DMS153 (cell line): ENCODE measurements at places on chromosomes 4 and X.

DNA sequence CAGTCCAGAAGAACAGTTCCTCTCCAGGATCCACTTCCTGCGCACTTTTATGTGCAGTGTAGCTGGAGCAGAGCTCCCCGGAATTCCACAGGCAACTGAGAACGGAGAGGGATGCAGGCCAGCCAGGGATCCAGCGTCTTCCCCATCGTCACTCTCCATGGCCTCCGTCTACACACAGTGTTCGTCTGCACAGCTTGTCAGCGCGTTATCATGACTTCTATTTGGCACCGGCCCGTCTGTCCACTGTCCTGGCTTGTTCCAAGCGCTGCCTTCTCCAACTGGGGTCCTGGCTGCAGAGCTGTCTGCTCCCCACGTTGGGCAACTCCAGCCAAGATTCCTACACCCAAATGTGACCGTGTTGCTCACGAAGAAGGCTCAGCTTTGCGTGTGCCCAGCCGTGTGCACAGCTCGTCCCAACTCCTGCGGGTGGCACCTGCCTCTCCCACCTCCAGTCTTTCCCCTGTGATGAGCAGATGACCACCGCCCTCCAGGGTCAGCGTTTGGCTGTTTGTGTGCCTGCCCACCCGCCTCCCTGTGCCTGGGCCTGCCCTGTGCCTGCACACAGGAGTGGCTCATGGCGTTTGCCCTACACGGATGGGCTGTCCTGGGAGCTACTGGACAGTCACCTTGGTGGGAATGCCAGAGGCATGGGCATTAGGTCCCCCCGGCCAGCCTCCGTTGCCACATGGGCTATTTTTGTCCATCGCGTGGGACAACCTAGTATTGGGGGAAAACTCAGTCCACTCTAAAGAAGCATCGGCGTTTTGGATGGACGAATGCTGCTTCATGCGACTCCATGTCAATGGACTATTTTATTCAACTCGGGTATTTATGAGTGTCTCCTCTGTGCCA, 2.2 kb upstream of the CTBP1 start:
- no peak for DNase-seq

DNA sequence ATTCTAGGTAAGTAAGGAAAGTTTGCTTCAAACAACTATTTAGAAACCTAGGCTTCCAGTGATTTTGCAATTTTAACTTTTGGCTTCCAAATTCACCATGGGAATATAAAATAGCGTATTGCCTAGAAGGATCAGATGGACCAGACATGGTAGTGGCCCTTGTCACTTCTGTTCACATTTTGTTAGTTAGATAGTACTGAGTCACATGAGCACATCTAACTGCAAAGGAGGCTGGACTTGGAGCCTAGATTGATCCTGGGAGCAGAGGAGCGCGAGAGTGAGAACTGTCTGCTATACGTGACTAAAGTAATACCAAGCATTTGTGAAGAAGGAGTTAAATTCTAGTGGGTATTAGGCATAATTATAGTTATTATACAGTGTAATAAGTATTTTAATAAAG, 102.4 kb downstream of the ARHGAP24 start:
- DNase-seq = no peak

DNA sequence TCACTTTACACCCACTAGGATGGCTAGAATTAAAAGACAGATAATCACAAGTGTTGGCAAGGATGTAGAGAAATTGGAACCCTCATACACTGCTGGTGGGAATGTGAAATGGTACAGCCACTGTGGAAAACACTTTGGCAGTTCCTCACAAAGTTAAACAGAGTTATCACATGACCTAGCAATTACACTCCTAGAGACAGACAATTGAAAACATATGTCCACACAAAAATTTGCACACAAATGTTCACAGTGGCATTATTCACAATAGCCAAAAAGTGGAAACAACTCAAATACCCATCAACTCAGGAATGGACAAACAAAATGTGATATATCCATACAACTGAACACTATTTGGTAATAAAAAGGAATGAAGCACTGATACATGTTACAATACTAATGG, 5.7 kb downstream of the ZNF280C start:
- DNase-seq = no peak

DNA sequence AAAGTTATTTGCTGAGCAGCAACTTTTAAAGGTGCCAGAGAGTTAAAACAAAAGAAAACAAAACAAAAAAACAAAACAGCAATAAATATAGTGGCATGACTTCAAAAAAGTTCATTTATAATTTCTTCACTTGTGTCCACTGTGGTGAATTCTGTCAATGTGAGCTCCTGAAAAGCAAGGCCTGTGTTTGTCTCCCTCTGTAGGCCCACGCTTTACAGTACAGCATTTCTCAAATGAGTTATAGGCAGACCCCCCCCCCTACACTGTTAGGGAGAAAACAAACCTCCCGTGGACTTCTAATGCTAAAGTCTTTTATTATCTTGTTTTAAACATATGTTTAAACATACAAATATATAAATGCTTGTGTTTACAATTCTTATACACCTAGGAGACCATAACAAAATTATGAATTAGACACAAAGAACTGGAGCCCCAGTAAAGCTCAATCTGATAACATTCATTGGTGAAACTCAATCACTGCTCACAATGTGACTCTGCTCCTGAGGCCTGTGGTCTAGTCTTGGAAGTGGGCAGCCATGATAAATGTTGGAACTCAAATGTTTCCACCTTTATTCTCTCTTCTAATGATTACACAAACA, 47.0 kb upstream of the SCOC start:
- peak; percentile 19 for DNase-seq

GRCh38 chr4:1359144-1359501, 12.1 kb downstream of the UVSSA start:
- DNase-seq = no peak
